Astrocyte (in vitro differentiated cells and primary cell): ENCODE measurements at places on chromosomes 12 and 14.

DNA sequence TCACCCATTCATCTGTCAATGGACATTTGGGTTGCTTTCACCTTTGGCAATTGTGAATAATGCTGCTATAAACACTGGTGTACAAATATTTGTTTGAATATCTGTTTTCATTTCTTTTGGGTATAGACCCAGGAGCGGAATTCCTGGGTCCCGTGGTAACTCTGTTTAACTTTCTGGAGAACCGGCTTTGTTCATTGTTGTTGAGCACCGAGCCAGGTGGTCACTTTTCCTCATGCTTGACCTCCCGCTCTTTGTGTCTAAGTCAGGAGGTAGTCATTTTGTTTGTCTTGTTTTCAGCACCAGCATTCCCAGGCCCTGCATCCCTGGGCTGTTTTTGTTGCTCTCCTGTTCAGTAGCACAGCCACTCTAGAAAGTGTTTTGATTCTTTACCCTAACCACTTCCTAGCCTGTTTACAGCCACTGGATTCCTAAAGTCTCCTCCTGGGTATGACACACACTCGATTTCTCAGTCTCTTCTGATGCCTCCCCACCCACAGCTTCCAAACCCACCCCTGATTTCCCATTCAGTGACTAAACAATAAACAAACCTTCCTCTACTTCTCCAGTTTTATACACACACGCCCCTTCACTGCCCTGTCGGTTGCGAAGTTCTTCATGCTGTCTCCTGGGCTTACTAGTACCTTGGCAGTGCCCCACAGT lies 37.9 kb downstream of the B4GALNT3 start:
- DNase-seq = no peak

- DNase-seq = no peak
Observed at GRCh38 chr12:87160848-87161601, 868.2 kb downstream of the C12orf50 start.

GRCh38 chr14:38404100-38404541 lies 148.2 kb upstream of the CLEC14A start:
- peak; percentile 88 for DNase-seq

DNA sequence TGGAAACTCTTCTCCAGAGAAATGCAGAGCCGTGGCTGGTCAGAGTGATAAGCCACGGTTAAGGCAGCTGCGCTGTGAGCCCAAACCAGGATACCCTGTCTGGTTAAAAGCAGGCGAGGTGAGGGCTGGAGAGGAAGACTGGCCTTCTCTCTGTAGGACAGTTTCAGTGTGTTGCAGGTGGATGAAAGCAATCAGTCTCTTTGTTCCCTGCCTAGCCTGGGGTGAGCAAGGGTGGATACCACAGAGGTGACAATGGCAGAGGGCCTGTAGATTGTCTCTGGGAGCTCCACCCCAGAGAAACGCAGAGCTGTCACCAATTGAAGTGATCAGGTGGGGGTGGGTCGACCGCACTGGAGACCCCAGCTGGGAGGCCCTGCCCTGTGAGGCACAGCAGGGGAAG lies 621.9 kb downstream of the LRFN5 start:
- DNase-seq = no peak

DNA sequence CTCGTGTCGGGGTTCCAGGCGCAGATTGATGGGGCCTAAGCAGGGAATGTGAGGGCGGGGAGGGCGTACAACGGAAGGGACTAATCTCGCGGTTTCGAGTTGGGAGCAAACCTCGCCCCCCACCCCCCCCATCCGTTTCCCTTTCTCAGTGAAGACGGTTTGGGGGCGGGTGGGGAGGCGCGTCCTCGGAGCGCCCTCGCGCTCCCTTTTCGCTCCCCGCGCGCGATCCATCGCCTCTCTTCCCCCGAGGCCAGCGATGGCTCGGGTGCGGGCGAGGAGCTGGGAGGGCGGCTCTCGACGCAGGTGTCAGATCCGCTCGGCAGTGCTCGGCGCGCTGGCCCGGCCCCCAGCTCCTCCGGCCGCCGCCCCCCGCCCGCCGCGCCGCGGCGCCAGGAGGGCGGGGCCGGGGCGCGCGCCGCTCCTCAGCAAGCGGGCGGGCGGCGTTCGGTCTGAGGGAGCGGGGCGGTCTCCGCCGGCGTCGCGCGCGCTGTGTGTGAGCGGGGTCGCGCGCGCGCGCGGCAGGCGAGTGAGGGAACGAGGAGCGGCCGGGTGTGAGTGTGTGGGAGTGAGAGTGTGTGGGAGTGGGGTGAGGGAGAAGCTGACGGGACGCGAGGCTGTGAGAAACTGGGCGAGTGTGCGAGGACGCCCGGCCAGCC lies at the start of gene RIMKLB:
TSS of gene RIMKLB (plus strand) at position 516 of the 656 bp plus-strand sequence. CDS start 15,876 bp downstream, outside the sequence.
- DNase-seq = peak; percentile 61

DNA sequence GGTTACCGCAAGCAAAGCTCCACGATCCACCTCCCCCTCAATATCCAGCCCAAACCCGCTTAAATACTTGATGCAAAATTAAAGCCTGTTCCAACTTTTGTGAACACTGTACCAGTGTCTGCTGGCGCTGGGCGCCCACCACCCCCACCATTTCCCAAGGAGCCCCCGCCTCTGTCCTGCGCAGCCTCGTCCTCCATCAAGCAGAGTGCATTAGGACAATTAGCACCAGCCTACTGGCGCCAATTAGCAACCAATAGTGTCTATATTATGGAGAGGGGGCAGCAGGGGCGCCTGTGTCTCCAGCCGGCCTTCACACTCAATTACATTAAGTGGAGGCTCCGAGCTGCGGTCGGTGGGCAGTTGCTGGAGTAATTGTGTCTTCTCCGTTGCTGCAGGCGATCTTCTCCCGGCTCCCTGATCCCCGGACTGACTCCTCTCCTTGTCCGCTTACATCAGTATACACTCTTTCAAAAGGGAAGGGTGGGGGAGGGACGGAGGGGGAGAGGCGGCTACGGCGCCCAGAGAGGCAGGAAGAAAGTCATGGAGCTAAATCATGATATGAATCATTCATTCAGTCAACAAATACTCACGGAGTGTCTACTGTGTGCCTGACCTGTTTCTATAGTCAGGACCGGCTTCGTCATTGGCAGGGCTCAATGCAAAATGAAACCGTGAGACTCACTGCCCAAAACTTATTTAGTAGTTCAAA lies 707.3 kb downstream of the MED13L start:
- peak; percentile 62 for DNase-seq

GRCh38 chr12:21538061-21538653 lies 12.1 kb downstream of the SPX start:
- DNase-seq = no peak

DNA sequence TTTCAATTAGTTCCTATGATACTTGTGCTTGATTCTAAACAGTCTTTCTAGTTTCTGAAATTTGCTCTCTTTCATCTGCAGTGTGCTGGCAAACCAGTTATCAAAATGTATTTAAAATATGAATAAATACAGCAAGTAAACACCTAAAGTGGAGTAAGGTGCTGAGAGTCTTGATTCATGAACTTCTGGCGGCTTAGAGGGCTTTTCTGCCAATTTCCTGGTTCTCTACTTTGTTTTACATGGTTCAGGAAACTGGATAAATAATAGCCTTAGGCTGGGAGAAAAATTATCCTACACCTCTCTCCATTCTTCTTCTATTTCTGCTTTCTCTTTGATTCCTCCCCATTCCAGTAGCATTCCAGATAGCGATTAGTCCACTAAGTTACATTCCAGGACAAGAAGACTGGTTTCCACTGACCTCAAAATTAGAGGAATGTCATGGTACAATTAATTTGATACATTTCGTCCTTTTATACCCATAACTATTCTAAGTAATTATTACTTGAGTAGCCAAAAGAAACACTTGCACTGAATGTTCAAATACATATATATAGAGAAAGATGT lies 14.9 kb downstream of the ATP2B1 start:
- peak; percentile 75 for DNase-seq

GRCh38 chr12:99259040-99259934 lies 388.3 kb upstream of the GARIN6 start:
- DNase-seq = peak; percentile 27

DNA sequence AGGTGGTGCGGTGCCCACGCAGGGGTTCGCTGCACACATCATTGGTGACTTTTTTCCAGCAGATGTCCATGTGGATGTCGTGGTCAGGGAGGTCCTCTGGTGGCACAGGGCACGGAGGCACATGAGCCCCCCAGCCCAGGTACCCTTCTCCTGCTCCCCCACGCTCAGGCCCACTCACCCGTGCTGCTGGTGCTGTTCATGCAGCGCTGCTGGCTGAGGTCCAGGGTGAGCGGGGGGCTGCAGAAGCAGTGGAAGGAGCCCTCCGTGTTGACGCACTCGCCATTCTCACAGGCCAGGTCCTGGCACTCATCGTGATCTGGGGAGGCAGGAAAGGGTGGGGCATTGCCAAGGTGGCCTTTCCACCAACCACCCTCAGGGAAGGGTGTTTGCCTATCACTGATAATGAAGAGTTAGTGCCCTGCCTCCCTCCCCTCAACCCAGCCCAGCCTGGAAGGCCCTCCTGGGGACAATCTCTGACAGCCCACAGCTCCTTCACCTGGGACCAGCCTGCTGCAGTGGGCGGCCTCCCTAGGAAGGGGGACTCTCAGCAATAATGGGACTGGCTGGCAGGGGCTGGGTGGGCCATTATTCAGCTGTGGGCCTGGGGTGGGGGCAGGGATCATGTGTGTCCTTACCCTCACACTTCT lies 9.8 kb downstream of the ISCA2 start:
- no peak for DNase-seq

GRCh38 chr12:7017870-7018349 lies 366 bp downstream of the LPCAT3 start:
- no peak for DNase-seq

- DNase-seq = no peak
Observed at GRCh38 chr12:130961921-130962451, 8.3 kb downstream of the ADGRD1 start.

GRCh38 chr14:77864085-77864484 lies 64.2 kb downstream of the ADCK1 start:
- DNase-seq = no peak

DNA sequence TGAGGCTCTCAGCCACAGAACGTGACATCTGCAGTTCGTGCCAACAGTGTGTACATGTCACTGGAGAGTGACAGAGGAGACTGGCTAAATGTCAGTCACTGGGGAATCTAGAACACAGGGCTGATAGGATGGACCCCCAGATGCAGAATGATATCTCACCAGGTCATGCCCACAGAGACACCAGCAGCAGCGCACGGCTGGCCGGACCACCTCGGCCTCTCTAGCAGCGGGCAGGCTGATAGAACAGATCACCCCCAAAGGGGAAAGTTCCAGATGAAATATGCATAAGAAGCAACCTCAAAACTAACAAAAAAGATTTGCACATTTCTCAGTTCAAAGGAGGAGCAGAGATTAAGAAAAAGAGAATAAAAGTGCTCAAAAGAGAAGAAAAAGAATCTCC lies 266.5 kb downstream of the SEC23A start:
- no peak for DNase-seq

DNA sequence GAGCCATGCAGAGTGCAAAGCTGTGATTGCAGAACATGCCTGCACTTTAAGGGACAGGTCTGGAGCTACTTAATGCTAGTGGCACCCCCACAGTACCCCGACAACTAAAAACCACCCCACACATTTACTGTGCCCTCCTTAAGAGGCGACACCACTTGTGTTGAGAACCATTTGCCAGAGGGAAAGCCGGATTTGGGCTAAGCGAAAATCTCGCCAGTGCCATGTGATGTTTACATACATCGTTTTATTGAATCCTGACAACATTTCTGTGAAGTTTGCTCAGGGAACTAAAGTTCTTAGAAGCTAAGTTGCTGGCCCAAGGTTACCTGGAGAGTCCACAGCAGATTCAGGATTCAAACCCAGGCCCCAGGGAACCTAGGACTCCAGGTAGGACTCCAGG lies 119.0 kb upstream of the FKBP4 start:
- DNase-seq = no peak

GRCh38 chr12:121455766-121456420 lies 56.0 kb downstream of the RNF34 start:
- no peak for DNase-seq

DNA sequence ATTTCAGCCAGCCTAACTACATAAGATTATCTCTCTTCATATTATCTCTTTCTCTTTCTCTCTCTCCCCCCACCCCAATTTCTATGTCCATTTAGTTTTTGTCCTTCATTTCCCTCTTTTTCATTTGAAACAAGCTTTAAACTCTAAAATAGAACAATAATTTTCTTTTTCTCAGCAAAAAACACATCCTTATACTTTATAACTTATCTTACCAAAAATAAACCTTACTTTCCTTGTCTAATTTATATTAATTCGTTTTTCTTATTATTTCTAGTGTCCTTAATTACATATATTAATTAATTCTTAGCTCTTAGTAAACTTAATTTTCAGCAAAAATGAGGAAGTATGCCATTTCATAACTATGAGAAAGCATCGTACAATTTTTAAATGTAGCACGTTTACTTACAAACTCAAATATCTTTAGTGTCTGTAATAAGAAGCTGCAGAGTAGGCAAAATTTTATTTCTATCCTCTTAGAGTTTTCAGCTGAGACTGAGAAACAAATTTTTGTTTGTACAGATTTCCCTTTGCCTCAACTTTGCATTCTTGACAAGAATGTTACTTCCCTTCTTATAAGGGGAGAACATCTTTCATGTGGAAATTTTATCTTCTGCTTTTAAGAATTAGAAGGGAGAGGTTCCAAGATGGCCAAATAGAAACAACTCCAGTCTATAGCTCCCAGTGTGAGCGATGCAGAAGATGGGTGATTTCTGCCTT lies 65.1 kb upstream of the ST8SIA1 start:
- DNase-seq = no peak

DNA sequence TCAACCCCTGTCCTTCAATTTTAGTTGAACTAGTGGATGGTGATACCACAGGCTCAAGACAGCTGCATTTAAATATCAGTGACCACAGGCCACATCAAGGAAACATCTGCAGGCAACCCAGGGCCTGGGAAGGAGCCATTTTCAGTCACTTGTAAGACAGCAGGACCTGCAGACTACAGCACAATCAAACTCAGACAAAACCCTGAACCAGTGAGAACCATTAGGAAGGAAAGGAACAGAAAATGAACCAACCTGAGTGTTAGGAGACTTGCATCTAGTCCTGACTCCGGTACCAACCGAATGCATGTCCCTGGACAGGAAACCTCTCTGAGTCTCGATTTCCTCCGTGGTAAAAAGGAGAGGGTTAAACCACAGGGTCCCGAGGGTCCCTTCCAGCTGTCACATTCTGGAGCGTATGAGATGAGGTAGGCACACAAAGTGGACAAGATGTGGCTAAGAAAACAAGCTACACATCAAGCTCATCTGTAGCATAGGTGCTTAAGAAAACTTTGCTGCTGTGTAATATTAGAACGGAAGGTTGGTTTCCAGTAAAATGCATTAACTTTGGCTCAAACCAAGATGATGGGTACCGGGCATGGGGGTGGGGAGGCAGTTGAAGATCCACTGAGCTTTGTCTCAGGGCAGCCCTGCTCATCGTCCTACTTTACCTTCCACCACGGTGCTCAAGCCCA lies 1.6 kb upstream of the CDKN1B start:
- peak; percentile 18 for DNase-seq

GRCh38 chr12:121005346-121005815 lies 10.9 kb downstream of the C12orf43 start:
- DNase-seq = no peak

- DNase-seq = no peak
Observed at GRCh38 chr14:56352999-56353398, 226.6 kb upstream of the TMEM260 start.

- DNase-seq = no peak
Observed at GRCh38 chr14:76541594-76542219, 165.8 kb downstream of the ESRRB start.
